ENCODE measurements at places on chromosomes 3 and 15.

DNA sequence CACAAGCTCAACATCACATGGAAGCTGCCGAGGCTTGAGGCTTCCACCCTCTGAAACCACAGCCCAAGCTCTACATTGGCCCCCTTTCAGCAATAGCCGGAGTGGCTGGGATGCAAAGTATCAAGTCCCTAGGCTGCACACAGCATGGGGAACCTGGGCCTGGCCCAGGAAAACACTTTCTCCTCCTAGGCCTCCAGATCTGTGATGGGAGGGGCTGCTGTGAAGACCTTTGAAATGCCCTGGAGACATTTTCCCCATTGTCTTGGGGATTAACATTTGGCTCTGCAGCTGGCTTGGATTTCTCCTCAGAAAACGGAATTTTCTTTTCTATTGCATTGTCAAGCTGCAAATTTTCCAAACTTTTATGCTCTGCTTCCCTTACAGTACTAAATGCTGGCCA is 18.2 kb downstream of the HRG start:
- DNase-seq = no peak

- no peak for DNase-seq
Observed at GRCh38 chr3:24110051-24110450, 165.0 kb downstream of the NR1D2 start.

- DNase-seq = no peak
Observed at GRCh38 chr3:76134166-76134565, 348.8 kb upstream of the ZNF717 start.

DNA sequence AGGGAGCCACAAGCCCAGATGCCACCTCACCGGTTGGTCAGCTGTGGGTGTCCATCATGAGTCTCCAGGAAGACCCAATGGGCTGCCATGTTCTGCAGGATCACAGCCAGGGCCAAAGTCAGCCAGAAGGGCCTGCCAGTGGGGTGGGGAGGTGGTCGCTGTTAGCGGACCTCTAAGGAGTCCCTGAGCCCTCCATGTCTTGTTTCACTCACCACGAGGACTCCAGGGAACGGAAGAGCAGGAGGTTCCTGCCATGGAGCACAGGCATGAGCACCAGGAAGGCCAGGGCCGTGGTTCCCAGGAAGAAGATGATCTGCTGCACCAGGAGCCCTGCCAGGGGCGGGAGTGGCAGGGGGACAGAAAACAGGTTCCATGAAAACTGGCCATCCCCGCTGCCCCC is 8.6 kb downstream of the ISLR start:
- DNase-seq = no peak

- DNase-seq = no peak
Observed at GRCh38 chr3:123791417-123791816, 92.7 kb downstream of the MYLK start.

DNA sequence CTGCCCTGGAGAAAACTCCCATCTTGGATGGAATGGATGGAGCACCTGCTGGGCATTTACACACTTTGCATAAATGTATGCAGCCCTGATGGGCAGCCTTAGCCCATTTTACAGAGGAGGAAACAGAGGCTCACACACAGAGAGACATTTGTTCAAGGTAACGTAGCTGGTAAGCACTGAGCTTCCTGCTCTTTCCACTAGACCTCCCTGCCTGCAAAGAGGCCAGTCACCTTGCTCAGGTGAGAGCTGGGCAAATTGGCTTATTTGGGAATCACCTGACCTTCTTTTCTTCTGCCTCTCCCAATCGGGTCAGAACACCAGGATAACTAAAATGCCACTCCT is 51.4 kb upstream of the FLNB start:
- no peak for DNase-seq

DNA sequence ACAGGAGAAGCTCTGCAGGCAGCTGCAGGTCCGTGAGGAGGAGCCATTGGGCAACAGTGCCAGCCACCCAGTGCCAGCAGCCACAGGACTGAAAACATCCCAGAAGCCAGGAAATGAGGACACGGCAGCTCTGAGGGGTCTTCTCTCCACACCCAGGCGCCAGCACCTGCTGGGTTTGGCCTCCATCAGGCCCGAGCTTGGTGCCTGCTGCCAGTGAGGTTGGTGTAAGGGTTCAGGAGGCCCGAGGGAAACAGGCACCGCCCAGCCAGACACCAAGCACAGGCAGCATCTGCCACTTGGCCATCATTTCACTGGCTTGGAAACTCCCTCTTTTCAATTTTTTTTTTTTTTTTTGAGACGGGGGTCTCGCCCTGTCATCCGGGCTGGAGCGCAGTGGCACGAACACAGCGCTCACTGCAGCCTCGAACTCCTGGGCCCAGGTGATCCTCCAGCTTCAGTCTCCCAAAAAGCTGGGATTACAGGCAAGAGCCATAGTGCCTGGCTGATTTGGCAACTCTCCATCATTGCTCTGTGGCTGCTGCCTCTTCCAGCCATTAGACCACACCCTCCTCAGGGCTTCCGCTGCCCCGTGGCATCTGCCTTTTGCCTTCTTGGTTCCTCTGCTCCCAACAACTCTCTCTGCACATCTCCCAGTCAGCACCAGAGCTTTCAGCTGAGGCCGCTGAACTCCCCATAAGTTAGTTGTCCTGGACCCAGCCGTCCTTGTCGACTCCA is 1.5 kb upstream of the ITIH3 start:
- DNase-seq = no peak

- no peak for DNase-seq
Observed at GRCh38 chr3:126965526-126966080, 17.3 kb upstream of the PLXNA1 start.

- DNase-seq = no peak
Observed at GRCh38 chr3:194045289-194045688, 90.7 kb upstream of the HES1 start.

DNA sequence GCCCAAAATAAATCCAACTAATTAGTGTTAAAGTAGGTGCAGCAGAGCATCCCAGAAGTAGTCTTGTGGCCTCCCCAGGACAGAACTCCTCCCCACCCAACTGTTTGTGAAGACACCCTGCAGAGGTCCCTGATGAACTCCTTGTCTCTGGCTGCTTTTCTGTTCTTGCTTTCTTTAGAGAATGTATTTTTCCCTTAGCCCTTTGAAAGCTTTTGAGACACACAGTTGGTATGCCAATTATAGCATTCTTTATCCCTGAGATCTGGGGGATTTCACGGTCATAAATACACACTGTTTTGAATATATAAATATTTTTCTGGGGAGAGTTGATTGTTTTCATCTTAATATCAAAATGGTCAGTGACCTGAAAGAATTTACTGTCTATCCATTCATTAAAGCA is 9.8 kb downstream of the TFG start:
- DNase-seq = no peak

GRCh38 chr3:168608926-168609325 is 513.2 kb upstream of the GOLIM4 start:
- DNase-seq = no peak

GRCh38 chr3:153069598-153070510 is 92.2 kb upstream of the RAP2B start:
- peak; percentile 55 for DNase-seq

DNA sequence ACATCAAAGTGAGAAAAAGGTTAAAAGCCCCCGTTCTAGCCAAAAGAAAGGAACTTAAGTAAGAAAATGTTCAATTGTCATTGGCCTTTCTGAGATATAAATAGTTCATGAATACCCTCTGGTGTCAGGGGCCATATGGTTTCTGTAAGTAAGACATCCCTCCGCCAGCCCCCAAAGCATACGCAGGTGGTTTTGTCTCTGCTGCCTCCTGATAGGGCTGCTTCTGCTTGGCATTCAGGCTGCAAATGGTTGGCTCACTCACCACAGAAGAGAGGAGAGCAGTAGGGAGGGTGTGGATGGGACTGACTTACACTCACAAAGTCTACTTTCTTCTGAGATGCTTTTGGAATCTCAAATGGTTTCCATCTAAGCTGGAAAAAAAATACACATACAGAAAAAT is 29.8 kb downstream of the HGD start:
- DNase-seq = no peak

GRCh38 chr15:81880833-81881232 is 165.0 kb downstream of the MEX3B start:
- DNase-seq = no peak

GRCh38 chr3:77412021-77412438 is 372.1 kb downstream of the ROBO2 start:
- DNase-seq = no peak

DNA sequence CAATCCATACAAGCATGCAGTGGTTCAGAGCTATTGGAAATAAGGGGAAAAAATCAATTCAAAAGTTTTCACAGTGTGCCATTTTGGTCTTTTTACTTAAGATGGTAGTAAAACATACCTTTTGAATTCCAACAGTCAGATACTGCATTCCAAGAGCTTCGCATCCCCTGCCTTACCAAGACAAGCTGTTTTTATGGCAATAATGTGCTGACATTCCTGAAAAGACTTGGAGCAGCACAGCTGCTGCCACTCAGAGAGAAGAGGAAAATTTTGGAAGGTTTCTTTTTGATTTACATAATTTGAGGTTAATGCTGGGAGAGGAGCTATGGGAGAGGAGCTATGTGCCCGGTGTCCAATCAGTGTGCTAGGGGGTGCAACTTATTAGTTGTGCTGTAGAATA is 148.3 kb downstream of the FEZF2 start:
- no peak for DNase-seq

GRCh38 chr15:48794697-48795134 is 16.2 kb downstream of the CEP152 start:
- no peak for DNase-seq

GRCh38 chr3:175073219-175073905 is 214.2 kb downstream of the NAALADL2 start:
- no peak for DNase-seq

DNA sequence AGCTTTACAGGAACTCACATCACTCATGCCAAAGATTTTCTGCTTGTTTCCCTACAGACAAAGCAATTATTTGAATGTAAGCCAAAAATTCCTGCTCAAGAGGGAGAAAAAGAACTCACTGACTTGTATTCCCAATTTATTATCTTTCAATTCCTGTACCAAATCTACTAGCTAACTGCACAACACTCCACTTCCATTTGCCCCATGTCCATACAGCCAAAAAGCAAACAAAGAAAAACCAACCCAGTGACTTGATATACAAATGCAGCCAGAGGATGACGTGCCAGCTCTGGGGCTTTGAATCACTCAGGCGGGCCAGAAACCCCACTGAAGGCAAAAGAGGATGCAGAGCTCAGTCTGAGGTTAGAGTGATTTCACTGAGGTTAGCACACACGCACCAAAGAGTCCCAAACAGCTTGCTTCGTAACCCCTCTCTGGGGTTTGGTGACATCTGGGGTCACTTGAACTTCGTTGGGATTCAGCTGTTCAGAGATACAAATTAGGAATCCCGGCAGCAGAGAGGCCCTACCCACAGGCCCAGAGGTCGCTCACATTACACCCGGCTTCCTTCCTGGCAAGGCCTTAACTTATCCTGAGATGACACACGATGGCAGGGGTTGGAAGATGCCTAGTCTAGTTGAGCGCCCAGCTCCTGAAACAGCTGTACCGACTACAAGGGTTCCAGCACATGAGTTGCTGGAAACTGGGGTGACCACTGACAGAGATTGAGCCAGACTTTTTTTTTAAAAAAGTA is 1.6 kb downstream of the RFTN1 start:
- DNase-seq = peak; percentile 48

GRCh38 chr15:77768521-77769078 is 135.9 kb upstream of the LINGO1 start:
- DNase-seq = no peak

- DNase-seq = no peak
Observed at GRCh38 chr3:167992381-167992780, 103.3 kb downstream of the GOLIM4 start.

- DNase-seq = no peak
Observed at GRCh38 chr3:68249265-68249664, 594.9 kb upstream of the SUCLG2 start.

- DNase-seq = peak; percentile 94
Observed at GRCh38 chr15:63250312-63250965, 27.0 kb upstream of the APH1B start.

- no peak for DNase-seq
Observed at GRCh38 chr3:60983906-60984305, 267.3 kb downstream of the FHIT start.

- no peak for DNase-seq
Observed at GRCh38 chr3:171099911-171100310, 73.4 kb upstream of the SLC2A2 start.

GRCh38 chr3:23834082-23834870 is 28.5 kb downstream of the UBE2E1 start:
- no peak for DNase-seq

DNA sequence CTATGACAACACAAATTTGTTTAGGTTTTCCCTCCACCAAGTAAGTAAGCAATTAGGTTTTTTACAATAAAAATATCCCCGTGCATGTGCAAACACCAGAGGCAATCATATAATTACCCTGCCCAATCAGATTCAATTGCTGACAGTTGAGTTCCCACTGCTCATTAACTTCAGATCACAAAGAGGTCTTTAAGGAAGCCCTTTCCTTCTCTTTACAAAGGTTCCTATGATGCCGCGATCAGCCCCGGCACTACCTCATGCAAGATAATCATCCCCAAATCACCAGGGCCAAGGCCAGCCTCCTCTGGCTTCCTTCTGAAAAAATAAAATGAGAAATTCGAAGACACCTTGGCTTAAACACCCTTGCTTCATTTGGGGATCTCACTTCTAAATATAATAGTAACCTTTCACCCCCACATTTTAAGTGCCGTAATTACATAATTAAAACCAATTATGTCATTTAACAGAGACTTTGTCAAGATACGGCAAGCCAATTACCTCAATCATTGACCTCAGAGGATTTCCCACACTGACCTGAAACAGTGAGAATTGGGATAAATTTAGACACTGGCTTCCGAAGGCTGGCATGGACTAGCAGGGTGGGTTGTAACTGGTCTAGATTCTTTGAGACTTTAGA is 121.3 kb upstream of the WNT5A start:
- no peak for DNase-seq

DNA sequence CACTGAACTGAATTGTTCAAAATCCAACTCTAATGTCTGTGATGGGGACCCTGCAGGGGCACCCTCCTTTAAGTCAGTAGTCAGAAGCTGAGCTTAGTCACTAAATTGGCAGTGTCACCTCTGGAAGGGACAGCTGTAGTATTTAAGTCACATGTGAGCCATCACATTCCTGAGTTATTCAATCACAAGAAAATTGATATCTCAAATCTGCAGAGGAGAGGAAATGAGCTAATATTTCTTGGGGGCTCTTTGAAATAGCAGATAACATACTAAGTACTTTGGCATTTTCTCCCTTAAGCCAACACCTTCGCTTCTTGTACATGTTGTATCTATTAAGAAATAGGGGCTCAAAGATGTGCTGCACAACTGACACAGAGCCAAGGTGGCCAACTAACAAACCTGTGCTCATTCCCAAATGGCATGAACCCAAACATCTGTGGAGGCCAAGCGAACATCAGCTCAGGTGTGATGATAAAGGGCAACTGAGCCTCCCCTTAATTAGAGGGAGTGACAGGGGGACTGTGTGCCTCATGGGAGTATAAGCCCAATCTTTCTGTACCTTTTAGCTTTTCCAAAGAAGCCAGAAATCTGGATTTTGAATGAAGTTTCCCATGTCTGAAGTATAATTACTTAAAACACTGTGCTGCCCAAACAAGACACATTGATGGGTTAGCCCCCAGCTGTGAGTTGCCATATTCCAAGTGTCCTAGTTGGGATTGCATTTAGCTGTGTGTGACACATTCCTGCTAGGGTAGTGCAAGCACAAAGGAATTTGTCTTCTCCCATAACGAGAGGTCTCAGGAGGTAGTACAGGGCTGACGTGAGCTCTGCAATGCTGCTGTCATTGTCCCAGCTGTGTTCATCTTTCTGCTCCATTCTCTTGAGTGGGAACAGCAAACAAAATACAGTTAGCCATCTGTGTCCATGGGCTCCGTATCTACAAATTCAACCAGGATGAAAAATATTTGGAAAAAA is 63.3 kb downstream of the ABHD5 start:
- peak; percentile 60 for DNase-seq
